NCI-H1436 (cell line): ENCODE measurements at places on chromosomes 13 and 19.
A peak's percentile ranks its signal among the peaks of the same experiment; 100 is the strongest.

GRCh38 chr19:8310342-8311055, 2.3 kb upstream of the CD320 start:
- DNase-seq: no peak

GRCh38 chr13:36059321-36059720, 71.9 kb downstream of the DCLK1 start:
- no peak for DNase-seq

GRCh38 chr13:66139701-66140100, 1090.4 kb downstream of the PCDH9 start:
- no peak for DNase-seq

GRCh38 chr19:52397310-52398080, at the start of gene ZNF528:
TSS of gene ZNF528 (plus strand) at chr19:52397849. CDS start at chr19:52402014, 4,165 bp downstream.
- DNase-seq: peak; percentile 98

DNA sequence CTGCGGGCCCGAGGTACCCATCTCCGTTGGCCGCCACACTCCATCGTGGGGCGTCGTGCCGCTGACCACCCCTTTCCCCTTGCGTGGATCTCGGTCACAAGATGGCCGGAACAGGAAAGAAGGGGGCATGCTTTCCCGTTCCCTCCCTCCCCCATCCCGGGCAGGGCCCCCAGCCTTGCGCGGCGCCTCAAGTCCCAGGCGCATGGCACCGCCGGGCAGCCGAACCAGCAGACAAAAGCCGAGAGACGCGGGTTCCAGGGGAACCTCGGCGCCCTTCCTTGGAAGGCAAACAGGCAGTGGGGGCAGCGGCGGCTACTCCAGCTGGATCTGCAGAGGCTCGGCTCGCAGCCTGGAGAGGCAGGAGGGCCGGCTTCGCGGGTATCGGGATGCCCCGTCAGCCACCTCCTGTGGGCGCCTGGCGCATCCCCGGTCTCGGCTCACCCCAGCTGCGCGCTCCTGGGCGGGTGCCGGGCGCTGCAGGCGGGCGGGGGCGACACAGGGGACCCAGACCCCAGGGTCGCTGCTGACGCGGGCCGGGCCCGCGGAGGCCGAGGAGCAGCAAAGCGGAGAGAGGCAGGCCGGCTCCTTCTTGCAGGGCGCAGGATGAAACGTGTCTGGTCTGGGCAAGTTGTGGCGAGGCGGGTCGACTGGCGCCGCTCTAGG, 439 bp downstream of the DZIP1 start:
- no peak for DNase-seq

- no peak for DNase-seq
Observed at GRCh38 chr13:94212196-94212595, 267.3 kb downstream of the DCT start.

DNA sequence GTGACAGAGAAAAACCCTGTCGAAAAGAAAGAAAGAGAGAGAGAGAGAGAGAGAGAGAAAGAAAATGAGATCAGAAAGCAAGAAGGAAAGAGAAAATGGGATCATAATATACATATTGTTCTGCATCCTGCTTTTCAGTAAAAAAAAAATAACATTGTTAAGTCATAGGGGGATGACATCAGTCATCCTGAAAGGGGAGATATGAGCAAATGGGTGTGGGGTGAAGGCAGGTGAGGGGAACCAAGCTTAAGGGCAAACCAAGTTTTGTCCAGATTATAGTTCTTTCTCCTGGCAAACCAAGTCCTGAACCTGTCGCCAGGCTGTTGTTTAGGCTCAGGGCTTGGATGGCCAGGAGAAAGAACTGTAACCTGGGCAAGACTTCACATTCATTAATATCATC, 92.6 kb upstream of the TMTC4 start:
- no peak for DNase-seq

DNA sequence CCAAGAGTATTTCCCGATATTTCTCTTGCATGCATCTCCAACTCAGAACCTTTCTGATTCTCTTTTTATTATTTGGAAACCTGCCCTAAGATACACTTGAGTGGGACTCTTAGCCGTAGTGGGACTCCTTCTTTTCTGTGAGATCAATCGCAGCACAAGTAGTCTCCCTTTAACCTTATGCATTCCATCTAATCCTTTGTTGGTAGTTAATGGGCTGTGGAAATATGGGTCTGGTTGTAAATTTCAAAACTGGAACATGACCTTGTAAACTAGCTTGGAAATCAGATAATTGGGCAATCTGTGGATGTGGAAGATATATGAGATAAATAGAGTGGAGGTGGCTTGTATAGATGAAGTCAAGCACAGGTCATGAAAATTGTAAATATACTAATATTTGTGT, 350.0 kb downstream of the NDFIP2 start:
- no peak for DNase-seq

DNA sequence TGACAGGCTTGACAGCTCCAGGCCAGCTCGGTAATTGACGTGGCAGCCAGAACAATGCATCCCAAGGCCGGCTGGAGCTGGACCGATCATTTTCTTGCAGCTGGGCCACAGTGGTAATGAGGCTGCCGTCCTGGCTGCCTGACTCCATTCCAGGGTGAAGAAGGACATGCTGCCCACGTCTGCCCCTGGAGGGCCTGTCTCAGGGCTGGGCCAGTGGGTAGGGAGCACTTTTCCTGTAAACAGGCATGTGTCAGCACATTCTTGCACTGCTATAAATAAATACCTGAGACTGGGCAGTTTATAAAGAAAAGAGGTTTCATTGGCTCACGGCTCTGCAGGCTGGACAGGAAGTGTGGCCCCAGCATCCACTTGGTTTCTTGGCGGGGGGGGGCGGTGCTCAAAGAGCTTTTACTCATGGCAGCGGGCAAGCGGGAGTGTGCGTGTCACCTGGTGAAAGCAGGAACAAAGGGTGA, 38.1 kb upstream of the KCTD15 start:
- no peak for DNase-seq

- DNase-seq: no peak
Observed at GRCh38 chr13:94585543-94586101, 10.3 kb downstream of the TGDS start.

GRCh38 chr13:67408798-67409197, 178.7 kb upstream of the PCDH9 start:
- no peak for DNase-seq

DNA sequence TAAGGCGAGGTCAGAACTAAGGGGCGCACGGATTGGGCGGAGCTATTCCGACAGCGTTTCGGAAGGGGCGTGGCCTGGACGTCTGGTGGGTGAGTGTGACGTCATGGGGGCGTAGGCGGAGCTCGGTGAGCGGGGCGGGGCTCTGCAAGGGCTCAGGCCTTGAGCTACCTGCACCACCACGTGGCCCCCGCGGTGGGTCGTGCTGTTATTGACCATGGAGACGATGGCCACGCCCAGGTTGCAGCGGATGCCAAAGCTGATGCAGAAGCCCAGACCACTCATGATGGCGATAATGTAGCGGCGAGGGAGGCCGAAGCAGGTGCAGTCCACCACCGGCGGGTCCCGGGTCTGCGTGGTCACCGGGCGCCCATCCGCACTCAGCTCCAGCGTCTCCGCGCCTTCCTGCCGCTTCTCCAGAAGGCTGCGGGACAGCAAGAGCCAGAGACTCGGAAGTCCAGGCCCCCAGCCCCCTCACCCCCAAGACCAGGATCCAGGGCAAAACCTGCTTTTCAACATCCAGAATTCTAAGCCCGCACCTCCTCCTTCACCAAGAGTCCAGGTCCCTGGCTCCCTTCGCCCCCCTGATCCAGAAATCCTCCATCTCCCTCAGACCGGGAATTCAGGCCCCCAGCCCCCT, 4.8 kb downstream of the SLC17A7 start:
- DNase-seq: no peak

DNA sequence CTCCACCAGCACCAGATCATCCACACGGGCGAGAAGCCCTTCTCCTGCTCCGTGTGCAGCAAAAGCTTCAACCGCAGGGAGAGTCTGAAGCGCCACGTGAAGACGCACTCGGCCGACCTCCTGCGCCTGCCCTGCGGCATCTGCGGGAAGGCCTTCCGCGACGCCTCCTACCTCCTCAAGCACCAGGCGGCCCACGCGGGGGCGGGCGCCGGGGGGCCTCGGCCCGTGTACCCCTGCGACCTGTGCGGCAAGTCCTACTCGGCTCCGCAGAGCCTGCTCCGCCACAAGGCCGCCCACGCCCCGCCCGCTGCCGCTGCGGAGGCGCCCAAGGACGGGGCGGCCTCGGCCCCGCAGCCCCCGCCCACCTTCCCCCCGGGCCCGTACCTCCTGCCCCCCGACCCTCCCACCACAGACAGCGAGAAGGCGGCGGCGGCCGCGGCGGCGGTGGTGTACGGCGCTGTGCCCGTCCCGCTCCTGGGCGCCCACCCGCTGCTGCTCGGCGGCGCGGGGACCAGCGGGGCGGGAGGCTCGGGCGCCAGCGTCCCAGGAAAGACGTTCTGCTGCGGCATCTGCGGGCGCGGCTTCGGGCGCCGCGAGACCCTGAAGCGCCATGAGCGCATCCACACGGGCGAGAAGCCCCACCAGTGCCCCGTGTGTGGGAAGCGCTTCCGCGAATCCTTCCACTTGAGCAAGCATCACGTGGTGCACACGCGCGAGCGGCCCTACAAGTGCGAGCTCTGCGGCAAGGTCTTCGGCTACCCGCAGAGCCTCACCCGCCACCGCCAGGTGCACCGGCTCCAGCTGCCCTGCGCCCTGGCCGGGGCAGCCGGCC, 9.4 kb downstream of the ZNF784 start:
- DNase-seq: no peak

- no peak for DNase-seq
Observed at GRCh38 chr19:36409841-36410240, 8.6 kb downstream of the ZFP82 start.

DNA sequence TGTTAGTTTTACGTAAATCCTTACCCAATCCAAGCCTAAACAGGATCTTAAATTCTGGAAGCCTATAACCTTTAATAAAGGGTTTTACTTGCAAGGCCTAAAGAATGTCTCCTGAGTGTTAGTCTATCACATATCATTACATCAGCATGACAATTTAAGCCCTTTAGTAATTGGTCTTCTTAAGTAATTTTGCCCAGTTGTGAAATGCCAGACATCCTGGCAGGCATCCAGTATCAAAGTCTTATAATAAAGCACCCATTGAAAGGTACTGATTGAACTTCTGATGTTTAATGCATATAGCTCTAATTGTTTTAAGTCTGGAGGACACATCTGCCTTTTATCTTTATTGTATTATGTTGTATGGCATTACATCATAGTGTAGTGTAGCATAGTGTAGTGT, 1078.9 kb downstream of the SLITRK1 start:
- peak; percentile 8 for DNase-seq

GRCh38 chr19:342801-343421, 1.7 kb downstream of the MIER2 start:
- no peak for DNase-seq

DNA sequence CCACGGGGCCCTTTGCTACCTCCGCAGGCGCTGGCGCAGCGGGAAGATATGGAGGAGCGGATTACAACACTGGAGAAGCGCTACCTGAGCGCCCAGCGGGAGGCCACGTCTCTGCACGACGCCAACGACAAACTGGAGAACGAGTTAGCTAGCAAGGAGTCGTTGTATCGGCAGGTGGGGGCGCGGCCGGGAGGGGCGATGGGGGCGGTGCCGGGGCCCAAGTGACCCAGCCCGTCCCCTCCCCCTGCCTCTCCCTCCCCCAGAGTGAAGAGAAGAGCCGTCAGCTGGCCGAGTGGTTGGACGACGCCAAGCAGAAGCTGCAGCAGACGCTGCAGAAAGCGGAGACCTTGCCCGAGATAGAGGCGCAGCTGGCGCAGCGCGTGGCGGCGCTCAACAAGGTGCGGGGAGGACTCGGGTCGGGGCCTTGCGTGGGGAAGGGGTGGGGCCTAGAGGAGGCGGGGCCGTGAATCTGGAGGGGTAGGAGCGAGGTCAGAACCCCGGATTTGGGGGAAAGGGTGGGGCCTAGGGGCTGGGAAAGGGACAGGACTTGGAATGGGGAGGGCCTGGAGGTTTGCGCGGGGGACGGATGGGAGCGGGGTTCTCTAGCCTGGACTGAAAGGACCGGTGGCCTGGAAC, 13.7 kb downstream of the PPFIA3 start:
- no peak for DNase-seq

DNA sequence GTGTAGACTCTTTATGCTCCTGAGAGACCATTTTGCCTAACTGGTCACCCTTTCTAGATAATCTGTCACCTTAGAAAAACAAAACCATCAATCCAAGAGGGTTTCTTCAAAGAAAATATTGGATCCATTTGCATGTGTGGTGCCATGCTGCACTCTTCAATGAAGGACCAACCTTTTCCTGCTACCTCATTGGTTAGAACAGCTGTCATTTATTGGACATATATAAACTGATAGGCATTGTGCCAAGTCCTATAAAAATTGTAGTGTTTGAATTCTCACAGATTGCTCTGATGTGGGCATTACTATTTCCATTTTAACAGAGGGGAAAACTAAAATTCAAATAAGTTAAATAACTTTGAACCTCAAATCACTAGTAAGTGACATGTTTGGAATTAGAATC, 333.2 kb downstream of the MYO16 start:
- DNase-seq: no peak

- peak; percentile 21 for DNase-seq
Observed at GRCh38 chr19:1862424-1863327, 703 bp downstream of the KLF16 start.

GRCh38 chr19:15331419-15332310, 674 bp downstream of the BRD4 start:
- peak; percentile 19 for DNase-seq

DNA sequence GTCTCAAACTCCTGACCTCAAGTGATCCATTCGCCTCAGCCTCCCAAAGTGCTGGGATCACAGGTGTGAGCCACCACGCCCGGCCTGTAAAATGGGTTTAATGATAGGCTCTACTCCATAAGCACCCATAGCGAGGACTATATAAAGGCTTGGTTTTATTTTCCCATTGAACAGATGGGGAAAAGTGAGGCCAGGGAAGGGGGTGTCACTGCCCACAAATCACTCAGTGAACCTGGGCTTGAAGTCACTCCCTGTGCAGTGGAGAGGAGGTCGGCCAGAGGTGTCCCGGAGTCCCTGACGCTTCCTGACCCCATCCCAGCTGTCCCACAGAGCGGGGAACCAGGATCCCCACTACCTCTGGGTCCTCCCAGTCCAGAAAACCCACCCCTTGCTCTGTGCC, 14.9 kb downstream of the TLE2 start:
- no peak for DNase-seq

DNA sequence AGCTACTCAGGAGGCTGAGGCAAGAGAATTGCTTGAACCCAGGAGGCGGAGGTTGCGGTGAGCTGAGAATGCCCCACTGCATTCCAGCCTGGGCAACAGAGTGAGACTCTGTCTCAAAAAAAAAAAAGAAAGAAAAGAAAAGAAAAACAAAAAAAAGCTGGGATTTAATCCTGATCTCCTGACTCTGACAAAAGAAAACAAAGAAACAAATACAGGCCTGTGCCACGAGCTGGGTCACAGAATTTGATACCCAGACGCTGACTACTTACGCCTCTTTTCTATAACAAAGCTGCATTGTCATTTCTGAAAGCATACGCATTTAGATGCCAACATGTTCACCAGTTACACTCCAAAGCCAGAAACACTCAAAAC, 18.2 kb upstream of the GTF2F2 start:
- DNase-seq: no peak

DNA sequence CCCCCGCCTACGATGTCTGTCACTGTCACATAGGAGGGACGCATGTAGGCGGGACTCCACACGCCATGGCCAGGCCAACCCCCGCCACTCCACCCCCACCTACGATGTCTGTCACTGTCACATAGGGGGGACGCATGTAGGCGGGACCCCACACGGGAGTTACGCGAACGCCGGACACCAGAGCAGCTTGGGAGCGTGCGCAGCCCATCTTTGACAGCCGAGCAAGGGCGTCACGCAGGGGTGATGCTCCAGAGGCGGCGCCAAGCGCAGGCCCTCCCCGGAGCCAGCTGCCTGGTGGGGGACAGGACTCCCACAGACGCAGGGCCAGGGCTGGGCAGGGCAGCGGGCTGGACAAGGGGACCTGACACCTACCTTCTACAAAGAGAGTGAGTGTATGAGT, 20.0 kb downstream of the ZNF787 start:
- no peak for DNase-seq
